ENCODE measurements at places on chromosomes 12 and 14.
A peak's percentile ranks its signal among the peaks of the same experiment; 100 is the strongest.

GRCh38 chr14:87542288-87542687, 450.7 kb downstream of the GALC start:
- DNase-seq: no peak

DNA sequence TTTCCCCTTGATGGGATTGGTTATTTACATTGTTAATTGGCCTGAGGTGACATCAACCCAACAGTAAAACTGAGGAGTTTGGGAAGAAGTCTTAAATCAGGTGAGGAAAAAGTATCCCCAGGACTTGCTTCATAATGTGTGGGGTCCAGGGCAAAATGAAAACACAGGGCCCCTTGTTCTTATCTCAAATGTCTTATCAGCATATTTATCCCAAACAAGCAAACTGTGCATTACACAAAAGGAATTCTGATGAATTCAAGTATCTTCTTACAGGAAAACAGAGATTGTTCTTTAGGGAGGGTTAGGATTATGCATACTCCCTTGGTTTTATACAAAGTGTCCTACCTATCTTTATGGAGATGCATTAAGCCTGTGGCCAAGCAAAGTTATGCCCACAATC, 178.4 kb downstream of the SPTSSA start:
- DNase-seq: no peak

DNA sequence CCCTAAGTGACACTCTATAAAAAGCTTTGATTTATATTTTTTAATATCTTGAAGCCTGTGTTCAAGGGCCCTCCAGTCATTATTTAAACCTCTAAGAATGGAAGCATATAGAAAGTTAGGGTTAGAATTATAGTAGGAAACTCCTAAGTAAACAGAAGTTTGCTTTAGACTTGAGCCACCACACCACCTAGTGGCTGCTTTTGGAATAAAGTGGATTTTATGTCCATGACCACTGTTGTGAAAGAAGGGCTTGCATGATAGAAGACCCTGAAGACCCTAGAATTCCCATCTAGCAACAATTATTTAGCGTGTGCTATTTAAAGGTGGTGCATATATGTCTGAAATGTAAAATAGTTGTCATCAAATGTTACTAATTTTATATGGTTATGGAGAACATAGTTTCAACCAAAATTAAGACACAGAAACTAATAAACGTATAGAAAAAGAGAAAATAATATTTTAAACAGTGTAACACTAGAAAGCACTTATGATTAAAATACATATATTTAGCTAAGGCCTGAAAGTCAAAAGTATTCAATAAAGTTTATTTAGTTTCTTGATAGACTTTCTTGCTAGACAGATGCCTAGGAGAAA, 21.3 kb downstream of the LRRIQ1 start:
- peak; percentile 70 for DNase-seq

- DNase-seq: no peak
Measured at GRCh38 chr12:4289231-4289878, 15.8 kb downstream of the CCND2 start.

DNA sequence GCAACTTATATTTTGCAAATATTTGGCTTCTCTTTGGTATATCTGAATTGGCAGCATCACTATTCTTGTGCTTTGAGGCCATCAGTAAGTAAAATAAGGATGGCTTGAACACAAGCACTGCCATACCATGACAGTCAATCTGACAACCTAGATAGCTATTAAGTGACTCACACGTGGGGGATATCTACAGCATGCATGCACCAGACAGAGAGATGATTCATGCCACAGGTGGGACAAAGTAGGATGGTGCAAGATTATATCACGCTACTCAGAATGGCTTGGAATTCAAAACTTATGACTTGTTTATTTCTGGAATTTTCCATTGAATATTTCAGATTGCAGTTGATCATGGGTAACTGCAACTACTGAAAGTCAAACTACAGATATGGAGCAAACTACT, 675.6 kb upstream of the MDGA2 start:
- DNase-seq: peak; percentile 57

- no peak for DNase-seq
Measured at GRCh38 chr12:4974217-4974616, 64.5 kb downstream of the KCNA1 start.

- DNase-seq: no peak
Measured at GRCh38 chr12:131930510-131930909, 1.4 kb downstream of the PUS1 start.

GRCh38 chr14:32306549-32306948, 22.5 kb upstream of the AKAP6 start:
- DNase-seq: no peak

- DNase-seq: peak; percentile 83
Measured at GRCh38 chr14:78010688-78011087, 159.5 kb upstream of the NRXN3 start.

- DNase-seq: no peak
Measured at GRCh38 chr14:69358233-69358963, 39.7 kb downstream of the ERH start.

- DNase-seq: peak; percentile 63
Measured at GRCh38 chr14:22099942-22100763, 426.5 kb upstream of the OR4E1 start.

DNA sequence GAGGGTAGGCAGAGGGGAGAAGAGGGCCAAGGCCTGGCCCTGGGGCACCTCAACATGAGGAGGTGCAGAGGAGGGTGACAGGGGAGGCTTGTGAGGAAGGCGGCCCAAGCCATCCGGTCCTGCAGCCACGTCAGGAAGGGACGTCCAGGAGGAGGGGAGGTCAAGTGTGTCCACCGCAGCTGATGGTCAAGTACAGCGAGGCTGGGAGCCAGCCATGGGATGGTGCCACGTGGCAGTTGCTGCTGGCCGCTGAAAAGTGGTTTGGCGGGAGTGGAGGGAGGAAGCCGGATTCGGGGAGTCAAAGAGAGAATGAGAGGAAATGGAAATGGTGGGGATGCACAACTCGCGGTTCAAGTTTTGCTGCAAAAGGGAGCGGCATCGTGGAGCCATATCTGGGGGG, 41.2 kb downstream of the PRIMA1 start:
- no peak for DNase-seq

- DNase-seq: no peak
Measured at GRCh38 chr12:130134563-130134915, 27.7 kb upstream of the FZD10 start.
